ENCODE measurements at places on chromosomes 5 and 9.

DNA sequence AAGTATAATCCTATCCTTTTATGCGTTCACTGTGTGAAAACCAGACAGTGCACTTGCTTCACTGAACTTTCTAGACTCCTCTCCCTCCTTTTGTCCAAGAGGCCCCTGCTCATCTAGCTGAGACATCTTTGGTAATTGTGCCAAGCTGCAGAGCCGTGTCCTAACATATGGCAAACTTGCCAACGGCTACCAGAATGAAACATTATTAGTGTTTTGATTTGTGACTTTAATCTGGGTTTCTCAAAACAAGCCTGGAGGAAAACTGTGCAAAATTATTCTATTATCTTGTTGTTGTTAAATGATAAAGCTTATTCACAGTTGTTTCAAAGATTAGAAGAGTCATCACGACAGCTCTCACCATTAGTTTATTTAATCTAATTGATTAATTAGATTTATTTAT, 79.0 kb upstream of the RETREG1 start:
- no peak for DNase-seq

GRCh38 chr5:71977311-71977710, 130.0 kb upstream of the MAP1B start:
- DNase-seq = peak; percentile 26

DNA sequence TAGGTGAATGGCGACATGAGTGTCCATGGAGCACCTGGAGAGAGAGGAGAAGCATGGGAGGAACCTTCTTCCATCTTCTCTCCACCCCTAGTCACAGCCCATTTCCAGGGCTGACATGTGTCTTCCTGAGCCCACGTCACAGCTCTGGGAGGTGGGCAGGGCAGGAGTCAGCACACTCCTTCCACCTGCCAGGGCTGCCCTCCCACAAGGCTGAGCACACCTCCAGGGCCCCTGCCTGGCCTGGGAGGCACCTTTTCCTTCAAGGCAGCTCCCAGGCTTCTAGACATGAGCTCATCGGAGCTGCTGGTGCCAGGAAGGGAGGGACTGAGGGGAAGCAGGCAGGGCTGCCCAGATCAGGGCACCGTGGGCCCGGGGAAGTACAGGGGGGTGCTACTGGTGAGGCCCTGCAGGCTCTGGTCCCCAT, 13.6 kb upstream of the SYNPO start:
- DNase-seq = no peak

DNA sequence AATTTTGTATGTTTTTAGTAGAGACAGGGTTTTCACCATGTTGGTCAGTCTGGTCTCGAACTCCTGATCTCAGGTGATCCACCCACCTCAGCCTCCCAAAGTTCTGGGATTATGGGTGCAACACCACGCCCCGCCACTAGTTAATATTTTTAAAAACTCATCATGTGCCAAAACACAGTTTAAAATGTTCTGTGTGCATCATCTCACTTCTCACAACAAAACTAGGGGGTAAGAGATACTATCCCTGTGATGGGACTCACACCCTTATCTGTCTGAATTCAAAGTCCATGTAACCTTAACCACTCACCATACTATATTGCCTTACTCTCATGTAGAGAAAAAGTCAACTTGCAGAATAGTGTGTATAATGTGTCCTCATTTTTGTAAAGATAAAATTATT, 2.6 kb downstream of the PKD2L2 start:
- DNase-seq = no peak

DNA sequence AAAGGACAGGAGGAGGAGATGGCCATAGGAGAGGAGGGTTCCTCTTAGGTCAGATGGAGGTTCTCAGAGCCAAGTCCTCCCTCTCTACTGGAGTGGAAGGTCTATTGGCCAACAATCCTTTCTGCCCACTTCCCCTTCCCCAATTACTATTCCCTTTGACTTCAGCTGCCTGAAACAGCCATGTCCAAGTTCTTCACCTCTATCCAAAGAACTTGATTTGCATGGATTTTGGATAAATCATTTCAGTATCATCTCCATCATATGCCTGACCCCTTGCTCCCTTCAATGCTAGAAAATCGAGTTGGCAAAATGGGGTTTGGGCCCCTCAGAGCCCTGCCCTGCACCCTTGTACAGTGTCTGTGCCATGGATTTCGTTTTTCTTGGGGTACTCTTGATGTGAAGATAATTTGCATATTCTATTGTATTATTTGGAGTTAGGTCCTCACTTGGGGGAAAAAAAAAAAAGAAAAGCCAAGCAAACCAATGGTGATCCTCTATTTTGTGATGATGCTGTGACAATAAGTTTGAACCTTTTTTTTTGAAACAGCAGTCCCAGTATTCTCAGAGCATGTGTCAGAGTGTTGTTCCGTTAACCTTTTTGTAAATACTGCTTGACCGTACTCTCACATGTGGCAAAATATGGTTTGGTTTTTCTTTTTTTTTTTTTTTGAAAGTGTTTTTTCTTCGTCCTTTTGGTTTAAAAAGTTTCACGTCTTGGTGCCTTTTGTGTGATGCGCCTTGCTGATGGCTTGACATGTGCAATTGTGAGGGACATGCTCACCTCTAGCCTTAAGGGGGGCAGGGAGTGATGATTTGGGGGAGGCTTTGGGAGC, 3.1 kb downstream of the EGR1 start:
- no peak for DNase-seq

DNA sequence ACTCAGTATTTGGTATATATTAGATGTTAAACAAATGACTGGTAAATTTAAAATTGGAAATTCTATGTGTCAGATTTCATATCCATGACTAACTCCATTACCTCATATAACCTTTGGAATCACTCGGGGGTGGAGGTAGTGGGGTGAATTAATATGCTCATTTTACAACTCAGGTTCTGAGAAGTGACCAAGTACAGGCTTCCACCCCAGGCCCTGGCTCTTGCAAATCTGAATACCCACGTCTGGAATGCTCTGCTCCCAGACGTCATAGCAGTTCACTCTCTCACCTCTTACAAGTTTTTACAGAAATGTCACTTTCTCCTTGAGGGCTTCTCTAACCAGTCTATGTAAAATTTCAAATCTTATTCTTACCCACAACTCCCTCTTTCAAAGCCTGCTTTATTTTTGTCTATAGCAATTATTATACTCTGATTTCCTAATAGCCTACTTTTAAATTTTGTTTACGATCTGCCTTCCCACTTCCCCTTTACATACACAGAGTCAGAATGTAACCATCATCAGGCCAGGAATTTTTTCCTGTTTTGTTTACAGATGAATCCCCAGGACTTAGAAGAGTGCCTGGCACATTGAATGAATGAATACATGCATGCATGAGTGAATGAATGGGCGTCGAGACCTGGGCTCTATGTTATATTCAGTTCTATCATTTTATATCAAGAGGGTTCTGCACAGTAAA, 134.1 kb upstream of the IFNE start:
- no peak for DNase-seq

DNA sequence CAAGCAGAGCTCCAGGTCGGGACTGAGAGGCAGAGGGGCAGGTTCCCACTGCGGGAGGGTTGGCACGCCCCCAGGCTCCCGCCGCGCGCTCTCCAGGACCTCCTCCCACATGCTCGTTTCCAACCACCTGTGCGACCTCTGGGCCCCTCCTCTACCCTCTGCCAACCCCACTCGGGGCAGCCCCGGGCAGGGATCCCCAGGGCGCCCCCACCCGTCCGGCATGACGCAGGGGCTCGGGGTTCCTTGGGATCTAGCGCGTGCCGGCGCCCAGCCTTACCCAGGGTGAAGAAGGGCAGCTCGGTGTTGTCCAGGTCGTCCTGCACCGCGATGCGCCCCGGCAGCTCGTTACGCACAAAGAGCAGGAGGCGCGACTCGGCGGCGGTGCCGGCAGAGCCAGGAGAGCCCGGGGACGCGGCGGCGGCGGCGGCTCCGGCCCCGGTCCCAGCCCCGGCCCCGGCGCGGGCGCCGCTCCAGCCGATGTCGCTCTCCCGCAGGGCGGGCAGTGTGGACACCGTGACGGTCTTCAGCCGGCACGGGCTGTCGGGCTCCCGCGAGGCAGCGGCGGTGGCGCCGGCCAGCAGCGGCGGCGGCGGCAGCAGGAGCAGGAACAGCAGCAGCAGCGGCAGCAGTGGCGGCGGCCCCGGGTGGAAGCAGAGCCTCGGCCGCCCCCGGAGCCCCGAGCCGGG, 494 bp downstream of the ASTN2 start:
- no peak for DNase-seq

GRCh38 chr9:127805620-127806019, 2.9 kb downstream of the FPGS start:
- no peak for DNase-seq

- peak; percentile 83 for DNase-seq
Observed at GRCh38 chr5:172293054-172293744, 9.6 kb upstream of the UBTD2 start.

GRCh38 chr9:75636427-75637045, 253.9 kb upstream of the PCSK5 start:
- no peak for DNase-seq

- no peak for DNase-seq
Observed at GRCh38 chr9:7083192-7083591, 325.4 kb downstream of the KDM4C start.
